A549 treated with Hydrocortisone at 1 μM for 4 hours (cell line): ENCODE measurements at places on chromosomes 4 and X. TPM values are rescaled to one million over a fixed set of nuclear protein-coding genes. Genes with fewer than 3 reads are reported as not detected.

The UCP1 gene
- total RNA-seq: not detected in 5 replicates

The SPANXB1 gene
- 1.5 to 3.4 TPM (median 2.0 TPM) in 5 replicates for total RNA-seq

The SLC39A8 gene
- total RNA-seq: 8.7 to 11.4 TPM (median 9.7 TPM) in 5 replicates

The OTC gene
- total RNA-seq: not detected in 5 replicates

The BOD1L1 gene
- 11.3 to 19.7 TPM (median 14.8 TPM) in 5 replicates for total RNA-seq

The FGFBP2 gene
- total RNA-seq: 0.12 to 0.39 TPM (median 0.31 TPM) in 5 replicates

The PROM1 gene
- total RNA-seq: 0.39 to 0.56 TPM (median 0.52 TPM) in 5 replicates

The PPEF1 gene
- total RNA-seq: 0.89 to 1.7 TPM (median 1.1 TPM) in 5 replicates

The ADAMTS3 gene
- total RNA-seq: not detected in 5 replicates

The MAGED2 gene
- 73.0 to 94.8 TPM (median 85.6 TPM) in 5 replicates for total RNA-seq

The PDS5A gene
- total RNA-seq: 22.0 to 31.9 TPM (median 28.5 TPM) in 5 replicates
